Activated T-helper 2 cell treated with anti-CD3 and anti-CD28 coated beads, Interferon-gamma antibody, Interleukin-2, Interleukin-4, amounts not matched to agents 10 μg/mL and 5 μg/mL and 100 μg/mL, durations not matched to agents 14 hours and 24 hours and 36 hours (primary cell): ENCODE measurements at places on chromosomes 13 and 19.

GRCh38 chr13:30058429-30058828, 208.0 kb upstream of the UBL3 start:
- no peak for DNase-seq

DNA sequence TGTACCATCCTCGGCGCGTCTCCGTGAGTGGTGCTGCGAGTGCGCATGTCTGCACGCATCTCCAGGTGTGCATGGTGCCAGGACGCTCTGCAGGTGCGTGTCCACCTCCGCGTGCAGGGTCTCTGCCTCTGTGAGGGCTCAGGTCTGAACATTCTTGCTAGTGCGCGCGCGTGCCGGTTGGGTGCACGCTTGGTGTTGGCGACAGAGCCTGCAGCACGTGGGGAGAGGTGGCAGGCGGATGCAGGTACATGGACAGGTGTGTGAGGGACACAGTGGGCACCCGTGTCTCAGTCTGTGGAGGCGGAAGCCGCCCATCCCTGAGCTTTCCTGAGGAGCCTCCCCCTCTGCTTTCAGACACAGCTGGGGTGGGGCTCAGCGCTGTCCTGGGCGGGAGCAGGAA, 4.9 kb upstream of the OR10H2 start:
- no peak for DNase-seq

GRCh38 chr13:84481958-84482357, 599.7 kb upstream of the SLITRK1 start:
- no peak for DNase-seq

DNA sequence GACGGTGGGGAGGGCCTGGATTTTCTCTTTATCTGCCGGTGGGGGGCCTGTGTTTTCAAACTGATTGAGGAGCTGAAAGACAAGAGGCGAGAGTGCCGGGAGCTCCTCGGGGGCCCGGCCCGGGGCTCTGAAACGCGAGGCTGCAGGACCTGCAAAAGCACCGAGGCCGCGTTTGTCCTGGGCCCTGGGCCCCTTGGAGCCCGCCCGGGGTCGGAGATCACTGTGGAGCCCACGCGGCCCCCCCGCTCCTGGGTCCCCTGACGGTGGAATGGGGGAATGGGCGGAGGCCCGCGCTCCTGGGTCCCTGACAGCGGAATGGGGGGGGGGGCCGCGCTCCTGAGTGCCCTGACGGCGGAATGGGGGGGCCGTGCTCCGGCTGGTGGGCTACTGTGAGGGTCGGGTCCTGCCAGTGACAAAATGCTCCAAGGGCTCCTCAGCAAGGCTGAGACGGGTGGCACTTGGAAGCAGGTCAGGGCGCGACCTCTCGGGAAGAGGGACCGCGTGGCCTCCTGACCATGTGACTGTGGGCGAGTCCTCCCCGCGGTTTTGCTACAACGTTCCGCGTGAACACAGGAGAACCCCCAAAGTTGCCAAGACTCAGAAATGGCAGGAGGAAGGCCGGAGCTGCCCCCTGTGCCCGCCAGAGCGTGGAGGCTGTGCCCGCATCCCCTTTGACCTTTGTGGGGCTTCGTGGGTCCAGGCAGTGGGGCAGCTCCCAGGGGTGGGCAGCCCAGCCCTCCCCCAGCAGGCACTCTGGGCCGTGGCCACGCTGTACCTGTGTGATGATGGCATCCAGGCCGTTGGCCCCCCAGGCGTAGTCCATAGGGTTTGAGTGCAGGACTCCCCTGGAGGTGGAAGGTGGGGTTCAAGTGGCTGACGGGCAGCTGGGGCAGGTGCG, 9.5 kb downstream of the FGF22 start:
- no peak for DNase-seq

DNA sequence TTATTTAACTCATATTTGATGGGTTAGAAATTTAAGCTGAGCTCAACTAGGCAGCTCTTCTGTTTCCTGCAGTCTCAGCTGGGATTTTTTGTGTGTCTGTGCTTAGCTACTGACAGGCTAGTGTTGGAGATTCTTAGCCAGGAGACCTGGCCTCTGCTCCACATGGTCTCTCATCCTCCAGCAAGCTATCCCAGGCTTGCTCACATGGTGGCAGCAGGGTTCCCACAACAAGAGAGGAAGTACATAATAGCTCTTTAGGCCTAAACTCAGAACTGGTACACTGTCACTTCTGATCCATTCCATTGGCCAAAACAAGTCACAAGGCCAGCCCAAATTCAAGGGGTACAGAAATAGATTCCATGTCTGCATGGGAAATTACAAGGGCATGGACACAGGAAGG, 406.2 kb downstream of the SUCLA2 start:
- no peak for DNase-seq

DNA sequence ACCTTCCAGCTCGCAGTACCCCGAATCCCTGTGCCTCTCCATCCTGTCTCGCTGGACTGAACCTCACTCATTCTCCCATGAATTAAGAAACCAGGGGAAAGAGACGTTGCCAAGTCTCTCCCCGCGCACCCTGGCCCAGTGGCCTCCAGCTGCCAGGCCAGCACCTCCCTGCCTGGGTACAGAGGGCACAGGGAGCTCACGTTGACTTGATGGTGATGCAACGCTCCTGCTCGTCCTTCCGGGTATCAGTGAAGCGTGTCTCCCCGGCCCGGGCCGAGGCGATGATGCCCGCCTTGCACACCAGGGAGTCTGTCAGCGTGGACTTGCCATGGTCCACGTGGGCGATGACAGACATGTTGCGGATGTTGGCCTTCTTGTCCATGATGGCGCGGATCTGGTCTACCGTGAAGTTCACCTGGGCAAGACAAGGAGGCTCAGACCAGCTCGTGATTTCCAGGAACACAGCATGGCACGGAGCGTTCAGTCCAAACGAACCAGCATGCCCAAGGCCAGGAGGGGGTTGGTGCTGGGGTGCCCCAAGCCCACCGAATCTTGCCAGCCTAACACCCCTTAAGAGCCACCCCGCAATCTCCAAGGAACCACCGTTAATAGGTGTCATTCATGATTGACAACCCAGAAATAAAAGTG, 1.2 kb downstream of the EEF2 start:
- no peak for DNase-seq

DNA sequence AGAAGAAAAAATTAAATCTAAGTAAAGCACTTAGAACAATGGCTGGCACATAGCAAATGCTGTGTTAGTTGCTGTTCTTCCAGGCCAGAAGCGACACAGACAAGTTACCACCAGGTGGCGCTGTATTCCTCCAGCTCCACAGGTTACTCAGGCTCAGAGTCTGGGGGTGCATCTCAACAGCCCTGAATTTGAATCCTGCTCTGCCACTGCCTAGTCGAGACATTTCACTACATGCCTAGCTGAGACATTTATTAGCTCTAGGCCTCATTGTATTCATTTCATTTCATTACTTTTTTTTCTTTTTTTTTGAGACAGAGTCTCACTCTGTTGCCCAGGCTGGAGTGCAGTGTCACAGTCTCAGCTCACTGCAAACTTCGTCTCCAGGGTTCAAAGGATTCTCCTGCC, 16.4 kb upstream of the CYP2B6 start:
- peak; percentile 58 for DNase-seq

DNA sequence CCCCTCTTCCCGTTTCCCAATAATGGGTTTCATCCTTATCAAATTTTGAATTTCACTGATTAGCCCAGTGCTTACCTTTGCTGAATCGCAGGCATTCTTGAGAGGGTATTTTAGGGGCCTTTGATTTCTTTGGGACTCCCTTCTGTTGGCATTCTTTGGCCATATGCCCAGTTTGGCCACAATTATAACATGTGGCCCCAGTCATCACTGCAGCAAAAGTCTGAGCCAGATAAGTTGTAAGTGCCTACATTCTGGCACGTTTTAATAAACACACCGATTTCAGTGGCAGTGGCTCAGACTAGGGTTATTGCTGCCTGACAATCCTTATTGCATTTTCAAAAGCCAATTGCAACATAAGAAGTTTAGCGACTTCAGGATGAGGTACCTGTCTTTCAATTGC, 41.4 kb downstream of the ZNF726 start:
- DNase-seq = no peak

GRCh38 chr19:41540041-41540695, 35.8 kb upstream of the CEACAM21 start:
- no peak for DNase-seq
